Stimulated activated CD4-positive, alpha-beta T cell treated with anti-CD3 and anti-CD28 coated beads, Interleukin-1b, Interleukin-23, amount 100 ng/mL, for 24 hours (primary cell): ENCODE measurements at places on chromosomes 3 and 15.

- DNase-seq: no peak
These were observed 38.3 kb upstream of the IL12A start for GRCh38 chr3:159950156-159950898.

DNA sequence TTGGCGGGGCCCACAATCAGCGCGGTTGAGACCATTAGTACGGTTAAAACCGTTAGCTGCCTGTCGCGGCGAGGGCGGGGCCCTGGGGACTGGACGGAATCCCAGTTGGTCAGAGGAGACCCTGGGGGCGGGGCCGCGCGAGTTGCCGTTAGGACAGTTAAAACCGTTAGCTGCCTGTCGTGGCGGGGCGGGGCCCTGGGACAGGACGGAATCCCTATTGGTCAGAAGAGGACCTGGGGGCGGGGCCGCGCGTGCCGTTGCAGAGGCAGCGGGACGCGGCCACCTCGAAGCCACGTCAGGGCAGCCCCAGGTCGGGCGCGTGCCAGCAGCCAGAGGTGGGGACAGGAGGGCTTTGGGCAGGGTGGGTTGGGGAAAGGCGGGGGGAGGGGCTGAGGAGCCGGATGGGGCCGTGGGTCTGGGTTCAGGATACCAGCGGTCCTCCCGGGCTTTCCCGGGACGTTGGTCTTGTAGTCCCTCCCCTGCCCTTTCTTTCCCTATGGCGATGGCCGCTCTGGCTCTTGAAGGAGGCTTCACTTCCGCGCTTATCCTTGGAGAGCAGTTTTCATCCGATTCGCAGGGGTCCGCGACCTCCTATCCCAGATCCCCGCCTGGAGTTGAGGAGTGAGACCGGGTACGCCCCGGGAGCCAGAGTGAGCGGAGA, 28.0 kb downstream of the KLHDC8B start:
- DNase-seq: no peak

- DNase-seq: no peak
These were observed 39.7 kb downstream of the LRTM1 start for GRCh38 chr3:54888162-54888561.

- no peak for DNase-seq
These were observed 59.6 kb upstream of the CA12 start for GRCh38 chr15:63441266-63441665.

- DNase-seq: no peak
These were observed 65.3 kb downstream of the FLNB start for GRCh38 chr3:58073301-58074108.

DNA sequence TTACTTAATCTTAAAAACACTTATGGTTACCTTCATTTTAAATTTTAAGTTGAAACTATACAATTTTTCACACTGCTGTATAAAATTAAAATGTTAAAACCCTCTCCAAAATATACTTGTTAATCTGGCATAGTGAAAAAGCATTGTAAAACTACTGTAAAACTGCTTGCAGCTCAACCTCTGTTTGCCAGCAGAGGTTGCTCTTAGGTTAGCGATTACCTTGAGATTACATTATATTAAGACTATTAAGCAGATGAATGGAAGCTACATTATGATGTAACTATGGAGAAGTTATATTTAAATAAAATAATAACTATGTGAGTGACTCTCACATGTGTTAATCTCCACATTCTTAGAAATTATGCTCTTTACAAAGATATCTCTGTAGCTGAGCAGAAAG, 143.6 kb upstream of the SLITRK3 start:
- DNase-seq: no peak

- no peak for DNase-seq
These were observed 21.0 kb upstream of the FNDC3B start for GRCh38 chr3:172018364-172018763.

- no peak for DNase-seq
These were observed 1.1 kb downstream of the DCUN1D1 start for GRCh38 chr3:182979103-182979673.

DNA sequence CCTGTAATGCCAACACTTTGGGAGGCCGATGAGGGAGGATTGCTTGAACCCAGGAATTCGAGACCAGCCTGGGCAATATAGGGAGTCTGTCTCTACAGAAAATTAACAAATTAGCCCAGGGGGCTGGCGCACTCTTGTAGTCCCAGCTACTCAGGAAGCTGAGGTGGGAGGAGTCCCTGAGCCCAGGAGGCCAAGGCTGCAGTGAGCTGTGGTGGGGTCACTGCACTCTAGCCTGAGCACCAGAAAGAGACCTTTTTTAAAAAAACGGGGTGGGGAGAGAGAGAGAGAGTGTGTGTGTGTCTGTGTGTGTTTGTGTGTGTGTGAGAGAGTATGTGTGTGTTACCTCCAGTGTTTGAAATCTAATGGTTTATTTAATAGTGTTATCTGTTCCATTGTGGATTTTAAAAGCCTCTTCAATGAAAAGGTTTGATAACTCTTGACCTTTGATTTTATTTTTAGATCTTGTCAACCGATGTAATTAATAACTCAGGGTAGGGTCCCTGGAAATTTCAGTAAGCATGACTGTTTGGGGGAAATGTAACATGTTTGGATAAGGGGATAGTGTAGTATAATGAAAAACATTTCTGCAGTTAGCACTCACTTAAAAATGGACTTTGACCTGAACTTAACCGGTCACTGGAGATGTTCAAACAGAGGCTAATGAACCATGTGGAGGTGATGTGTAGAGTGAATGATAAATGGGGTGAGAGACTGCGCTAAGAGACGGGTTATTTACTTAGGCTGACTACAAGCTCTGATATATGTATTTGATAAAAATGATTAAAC, 29.7 kb downstream of the LRCH3 start:
- DNase-seq: no peak

DNA sequence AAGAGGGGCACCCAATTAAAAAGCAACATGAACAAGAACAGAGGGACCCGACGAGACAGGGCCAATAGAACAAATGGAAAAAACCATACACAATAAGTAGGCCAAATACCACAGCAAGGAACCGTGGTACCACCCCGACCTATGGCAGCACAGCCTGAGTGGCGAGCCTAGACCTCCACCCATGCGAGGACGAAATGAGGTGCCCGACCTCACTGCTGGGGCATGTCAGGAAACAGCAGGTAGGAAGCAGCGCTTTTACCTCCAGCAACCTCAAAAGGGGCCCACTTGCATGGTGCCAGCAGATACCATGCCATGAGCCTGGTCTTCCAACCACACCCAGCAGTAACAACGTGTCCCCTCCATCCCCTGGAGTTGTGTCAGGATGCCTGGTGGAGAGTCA, 77.9 kb downstream of the PCSK6 start:
- no peak for DNase-seq

- DNase-seq: no peak
These were observed 71.0 kb downstream of the CRYBG3 start for GRCh38 chr3:97892852-97893251.

DNA sequence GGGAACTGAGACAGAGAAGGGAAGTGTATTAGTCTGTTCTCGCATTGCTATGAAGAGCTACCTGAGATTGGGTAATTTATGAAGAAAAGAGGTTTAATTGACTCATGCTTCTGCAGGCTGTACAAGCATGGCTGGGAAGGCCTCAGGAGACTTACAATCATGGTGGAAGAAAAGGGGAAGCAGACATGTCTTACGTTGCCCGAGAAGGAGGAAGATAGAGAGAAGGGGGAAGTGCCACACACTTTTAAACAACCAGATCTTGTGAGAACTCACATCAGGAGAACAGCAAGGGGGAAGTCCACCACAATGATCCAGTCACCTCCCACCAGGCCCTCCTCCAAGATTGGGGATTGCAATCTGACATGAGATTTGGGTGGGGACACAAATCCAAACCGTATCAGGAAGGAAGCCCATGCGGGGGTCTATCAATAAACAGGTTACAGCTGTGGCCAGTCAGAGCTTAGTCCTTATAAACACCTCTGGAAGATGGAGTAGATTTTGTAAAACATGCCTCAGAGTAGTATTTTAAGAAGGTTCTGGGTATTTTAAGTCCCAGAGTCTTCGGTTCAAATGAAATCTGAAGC, 153.9 kb downstream of the GHSR start:
- no peak for DNase-seq

DNA sequence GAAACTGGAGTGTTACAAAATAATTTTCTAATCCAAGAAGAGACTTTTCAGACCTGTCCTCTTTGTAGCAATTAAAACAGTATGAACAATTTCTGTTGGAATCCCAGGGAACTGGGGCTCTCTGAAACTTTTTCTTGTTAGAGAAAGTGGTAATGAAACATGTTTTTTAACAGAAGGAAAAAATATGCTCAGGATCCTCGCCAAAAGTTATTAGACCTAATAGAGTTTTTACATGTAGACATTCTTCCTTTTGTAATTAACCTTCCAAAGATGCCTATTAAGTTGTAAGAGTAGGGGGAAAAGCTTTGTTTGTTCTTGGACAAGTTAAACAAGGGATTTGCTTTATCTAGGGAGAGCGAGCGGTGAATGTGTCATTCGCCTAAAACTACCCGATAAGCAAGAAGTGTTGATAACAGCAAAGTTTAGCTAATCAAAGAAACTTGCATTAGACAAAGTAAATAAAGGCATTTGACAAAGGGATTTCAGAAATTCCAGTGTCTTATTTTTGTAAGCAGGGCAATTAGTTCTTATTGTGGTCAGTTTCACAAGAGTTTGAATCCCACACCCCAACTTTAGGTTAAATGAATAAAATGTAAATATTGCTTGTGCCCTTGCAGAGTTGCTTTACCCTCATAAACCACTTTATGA, 2.3 kb downstream of the RARB start:
- no peak for DNase-seq

- no peak for DNase-seq
These were observed 109.8 kb downstream of the RPL22L1 start for GRCh38 chr3:170760174-170760526.

GRCh38 chr3:99579246-99579645, 59.1 kb upstream of the COL8A1 start:
- DNase-seq: no peak

DNA sequence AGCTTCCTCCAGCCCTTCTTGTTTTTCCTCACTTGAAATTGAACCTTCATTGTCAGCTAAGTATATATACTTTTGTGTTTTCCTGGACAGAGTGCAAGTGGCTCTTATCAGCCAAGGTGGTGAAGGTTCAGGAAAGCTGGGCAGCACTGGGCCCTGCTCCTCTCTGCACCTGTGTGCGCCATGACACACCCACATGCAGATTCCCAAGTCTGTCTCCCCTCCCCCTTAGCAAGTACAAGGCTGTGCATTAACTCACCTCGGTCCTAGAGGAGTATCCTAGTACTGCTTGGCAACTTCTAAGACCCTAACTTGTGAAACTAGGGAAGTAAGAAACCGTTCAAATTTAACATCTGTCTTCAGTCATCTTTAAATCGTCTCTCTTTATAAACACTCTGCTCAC, 85.8 kb downstream of the SLC49A4 start:
- DNase-seq: no peak

- DNase-seq: no peak
These were observed 17.0 kb downstream of the FSTL1 start for GRCh38 chr3:120433662-120434331.
